Smooth muscle cell of trachea (primary cell): ENCODE measurements at places on chromosomes 6 and 20. TPM values are rescaled to one million over a fixed set of nuclear protein-coding genes. Genes with fewer than 3 reads are reported as not detected.

The KIFC1 gene
- total RNA-seq = 1.8 and 36.2 TPM in 2 replicates

The TRIM26 gene
- total RNA-seq = 28.2 and 30.8 TPM in 2 replicates

The GNMT gene
- total RNA-seq = 0.15 and 0.17 TPM in 2 replicates

The MCHR2 gene
- total RNA-seq = not detected in 2 replicates

The FLRT3 gene
- 2.3 and 5.0 TPM in 2 replicates for total RNA-seq

The FOXP4 gene
- total RNA-seq = 1.3 and 3.3 TPM in 2 replicates

The CCR6 gene
- not detected in 2 replicates for total RNA-seq

The HECA gene
- total RNA-seq = 24.5 and 26.6 TPM in 2 replicates
